ENCODE measurements at places on chromosomes 7 and 10. TPM values are rescaled to one million over a fixed set of nuclear protein-coding genes. Genes with fewer than 3 reads are reported as not detected.
A peak's percentile ranks its signal among the peaks of the same experiment; 100 is the strongest.

- DNase-seq, result peak; percentile 9
Observed at GRCh38 chr7:500521-501420, 18.9 kb downstream of the PDGFA start.

GRCh38 chr7:125661-126060 lies 66.7 kb upstream of the FAM20C start:
- DNase-seq, result no peak

GRCh38 chr10:24331457-24331856 lies 122.5 kb downstream of the KIAA1217 start:
- DNase-seq, result peak; percentile 57

DNA sequence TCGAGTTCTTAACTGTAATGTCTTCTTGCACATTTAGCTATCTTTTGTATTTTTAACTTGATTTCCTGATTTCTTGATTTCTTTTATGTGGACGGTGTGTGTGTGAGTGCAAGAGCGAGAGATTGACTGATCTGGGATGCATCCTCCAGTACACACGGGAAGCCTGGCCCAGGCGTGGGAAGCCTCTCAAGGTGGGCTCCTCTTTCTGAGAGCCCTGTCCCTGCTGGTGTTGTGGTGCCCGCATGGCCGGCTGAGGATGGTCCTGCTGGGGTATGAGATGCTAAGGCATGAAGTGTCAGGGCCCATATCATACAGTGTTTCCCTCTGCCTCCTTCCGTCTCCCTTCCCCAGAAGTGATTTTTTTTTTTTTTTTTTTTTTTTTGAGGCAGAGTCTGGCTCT lies 130.8 kb upstream of the TCERG1L start:
- DNase-seq, result no peak

- no peak for DNase-seq
Observed at GRCh38 chr10:133279326-133280226, 2.9 kb upstream of the ADAM8 start.

- no peak for DNase-seq
Observed at GRCh38 chr10:84059526-84059925, 79.8 kb upstream of the GHITM start.

GRCh38 chr7:7408001-7408770 lies 127.5 kb downstream of the COL28A1 start:
- DNase-seq, result no peak

- DNase-seq, result no peak
Observed at GRCh38 chr10:122044713-122045112, 55.8 kb downstream of the TACC2 start.

TUBB8 gene
- total RNA-seq, result not detected

CTNNA3 gene
- total RNA-seq, result 116 TPM

OR13A1 gene
- not detected for total RNA-seq

IRF5 gene
- total RNA-seq, result 0.46 TPM

TRRAP gene
- total RNA-seq, result 20.0 TPM

EMX2 gene
- 0.15 TPM for total RNA-seq

HSPA12A gene
- total RNA-seq, result 9.5 TPM
